ENCODE measurements at places on chromosomes 2 and 18.

GRCh38 chr18:76715012-76715610 is 107.2 kb upstream of the ZNF236 start:
- H3K4me3 ChIP-seq = no peak overlapping the region
- no peaks in the 10 kb centered on the region for H3K27me3 ChIP-seq
- H3K4me1 ChIP-seq = no peaks in the 10 kb centered on the region
- H3K27ac ChIP-seq = no peak overlapping the region
- no peaks in the 10 kb centered on the region for H3K36me3 ChIP-seq

DNA sequence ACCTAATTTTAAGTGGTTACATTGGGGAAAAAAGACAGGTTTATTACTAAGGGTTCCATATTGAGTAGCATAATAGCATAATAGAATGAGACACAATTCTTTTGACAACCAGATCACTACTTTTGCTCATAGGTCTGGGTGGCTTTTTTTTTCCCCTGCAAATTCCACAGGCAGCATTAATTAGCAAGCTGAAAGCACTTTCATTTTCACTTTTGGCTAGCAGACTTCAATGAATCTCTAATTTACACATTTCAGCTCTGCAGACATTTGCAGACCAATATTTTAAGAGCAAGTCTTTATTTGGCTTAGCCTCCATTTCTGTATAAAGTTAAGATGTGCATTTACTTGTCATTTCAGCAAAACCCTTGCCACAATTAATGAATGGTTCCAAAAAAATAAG is 185.5 kb downstream of the NOL4 start:
- peak; percentile 2 for DNase-seq
- H3K4me3 ChIP-seq = no peak overlapping the region
- no peaks in the 10 kb centered on the region for H3K27me3 ChIP-seq
- H3K36me3 ChIP-seq = no peaks in the 10 kb centered on the region
- no peaks in the 10 kb centered on the region for H3K4me1 ChIP-seq

- H3K36me3 ChIP-seq = no peaks in the 10 kb centered on the region
- no peak for DNase-seq
- no peak overlapping the region for H3K27ac ChIP-seq
- no peak overlapping the region for H3K4me3 ChIP-seq
- H3K27me3 ChIP-seq = no peaks in the 10 kb centered on the region
- no peaks in the 10 kb centered on the region for H3K4me1 ChIP-seq
Measured at GRCh38 chr18:10690366-10690765, 164.5 kb downstream of the NAPG start.

- peaks cover 4% of the 10 kb centered on the region for H3K4me1 ChIP-seq
- no peak overlapping the region for H3K27ac ChIP-seq
- no peaks in the 10 kb centered on the region for H3K36me3 ChIP-seq
- no peak overlapping the region for H3K4me3 ChIP-seq
- peak; percentile 60 for DNase-seq
Measured at GRCh38 chr2:12587729-12588522, 128.8 kb upstream of the TRIB2 start.

DNA sequence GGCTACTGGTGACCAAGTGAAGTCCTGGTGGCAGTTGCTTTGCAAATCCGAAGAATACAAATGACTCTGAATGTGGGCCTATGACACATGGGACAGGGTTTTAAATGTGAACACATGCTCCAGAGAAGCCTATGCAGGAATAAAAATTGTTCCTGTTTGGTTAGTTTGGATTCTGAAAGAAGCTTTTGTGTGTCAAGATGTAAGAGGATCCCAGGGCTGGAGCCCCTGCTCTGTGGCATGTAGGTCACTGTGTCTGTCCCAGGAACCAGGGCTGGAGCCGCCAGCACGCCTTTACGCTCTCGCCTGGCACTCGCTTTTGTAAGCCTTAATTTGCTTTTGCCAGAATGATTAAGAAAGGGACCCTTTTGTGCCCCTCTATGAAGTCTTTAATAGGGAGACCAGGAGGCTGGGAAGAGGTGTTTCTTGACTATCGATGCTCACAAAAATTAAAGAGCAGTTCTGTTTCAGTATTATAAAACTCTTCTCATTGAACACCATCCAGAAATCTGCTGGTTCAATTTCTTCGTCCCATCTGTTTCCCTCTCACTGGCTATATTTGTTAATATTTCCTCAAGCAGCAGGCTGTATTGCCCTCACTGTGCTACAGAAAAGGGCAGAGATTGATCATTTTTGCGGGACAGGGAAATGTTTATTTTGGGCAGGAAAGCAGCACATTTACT is 532.7 kb upstream of the POU3F3 start:
- no peak for DNase-seq
- no peak overlapping the region for H3K27ac ChIP-seq
- H3K4me1 ChIP-seq = no peaks in the 10 kb centered on the region
- H3K36me3 ChIP-seq = no peaks in the 10 kb centered on the region
- H3K27me3 ChIP-seq = peaks cover 10% of the 10 kb centered on the region

DNA sequence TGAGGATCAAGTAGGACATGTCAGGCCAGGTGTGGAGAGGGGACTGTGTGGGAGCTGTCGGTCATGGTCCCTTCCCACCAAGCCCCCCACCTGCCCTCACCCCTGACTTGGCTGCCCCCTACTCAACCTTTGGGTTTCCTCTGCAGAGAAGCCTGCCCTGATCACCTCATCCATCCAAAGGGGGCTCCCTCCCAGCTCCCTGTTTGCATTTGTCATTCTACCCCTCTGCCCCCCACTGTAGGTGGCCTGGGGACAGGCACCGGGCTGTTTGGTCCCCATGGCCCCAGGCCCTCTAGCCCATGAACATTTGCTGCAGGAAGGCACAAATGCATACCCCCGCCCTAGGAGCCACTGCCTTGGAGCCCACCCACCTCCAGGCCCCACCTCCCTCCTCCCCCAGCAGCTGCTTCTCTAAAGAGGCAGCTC is 115.0 kb downstream of the SMAD7 start:
- H3K36me3 ChIP-seq = peaks cover 2% of the 10 kb centered on the region
- H3K4me1 ChIP-seq = peaks cover 4% of the 10 kb centered on the region
- no peak overlapping the region for H3K4me3 ChIP-seq
- DNase-seq = no peak
- H3K27me3 ChIP-seq = no peaks in the 10 kb centered on the region

DNA sequence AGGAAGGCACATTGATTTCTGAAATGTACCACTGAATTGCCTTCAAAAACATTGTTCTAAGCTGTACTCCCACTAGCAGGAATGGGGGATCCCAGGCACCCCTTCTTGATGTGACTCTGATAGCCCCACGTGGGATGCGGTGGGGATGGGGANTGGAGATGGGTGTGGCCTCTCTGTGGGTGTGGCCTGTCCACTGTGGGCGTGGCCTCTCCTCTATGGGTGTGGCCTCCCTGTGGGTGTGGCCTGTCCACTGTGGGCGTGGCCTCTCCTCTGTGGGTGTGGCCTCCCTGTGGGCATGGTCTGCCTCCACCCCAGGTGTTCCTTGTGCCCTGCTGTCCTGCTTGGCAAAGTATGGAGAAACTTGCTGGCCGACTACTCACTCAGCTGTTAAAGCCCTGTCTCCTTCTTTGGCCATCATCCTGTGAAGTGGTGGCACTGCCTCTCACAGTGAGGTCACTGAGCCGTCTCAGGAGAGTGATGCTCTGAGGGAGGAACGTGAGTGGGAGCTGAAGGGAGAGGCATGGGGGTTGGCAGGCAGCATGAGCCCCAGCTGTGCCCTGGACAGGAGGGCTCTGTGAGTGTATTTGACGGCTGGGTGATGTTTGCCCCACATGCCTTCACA is 6.7 kb upstream of the PARD6G start:
- no peak for DNase-seq
- no peak overlapping the region for H3K27ac ChIP-seq
- H3K36me3 ChIP-seq = no peaks in the 10 kb centered on the region
- no peaks in the 10 kb centered on the region for H3K4me1 ChIP-seq

- H3K4me3 ChIP-seq = no peak overlapping the region
- DNase-seq = peak; percentile 22
- no peak overlapping the region for H3K27ac ChIP-seq
- no peaks in the 10 kb centered on the region for H3K27me3 ChIP-seq
- H3K36me3 ChIP-seq = no peaks in the 10 kb centered on the region
Measured at GRCh38 chr2:97868986-97869721, 126.6 kb downstream of the TMEM131 start.

GRCh38 chr18:13587477-13587876 is 138.9 kb downstream of the FAM210A start:
- peaks cover 15% of the 10 kb centered on the region for H3K4me1 ChIP-seq
- no peak for DNase-seq
- H3K36me3 ChIP-seq = no peaks in the 10 kb centered on the region
- no peaks in the 10 kb centered on the region for H3K27me3 ChIP-seq
- H3K4me3 ChIP-seq = no peak overlapping the region

GRCh38 chr2:168443818-168444217 is 12.3 kb upstream of the CERS6 start:
- peaks cover 5% of the 10 kb centered on the region for H3K4me1 ChIP-seq
- H3K27ac ChIP-seq = no peak overlapping the region
- no peak for DNase-seq
- H3K27me3 ChIP-seq = no peaks in the 10 kb centered on the region
- no peaks in the 10 kb centered on the region for H3K36me3 ChIP-seq

- no peaks in the 10 kb centered on the region for H3K27me3 ChIP-seq
- H3K4me3 ChIP-seq = no peak overlapping the region
- peak overlapping the region; percentile 4 for H3K27ac ChIP-seq
- no peak for DNase-seq
Measured at GRCh38 chr2:105777031-105777482, 32.3 kb downstream of the NCK2 start.

GRCh38 chr18:11672846-11673454 is 16.1 kb upstream of the GNAL start:
- peaks cover 23% of the 10 kb centered on the region for H3K27me3 ChIP-seq
- no peak for DNase-seq
- no peak overlapping the region for H3K4me3 ChIP-seq
- H3K4me1 ChIP-seq = no peaks in the 10 kb centered on the region
- no peak overlapping the region for H3K27ac ChIP-seq
- H3K36me3 ChIP-seq = no peaks in the 10 kb centered on the region

- H3K4me3 ChIP-seq = no peak overlapping the region
- no peaks in the 10 kb centered on the region for H3K27me3 ChIP-seq
- H3K36me3 ChIP-seq = no peaks in the 10 kb centered on the region
- H3K27ac ChIP-seq = no peak overlapping the region
Measured at GRCh38 chr2:73911548-73912208, 15.0 kb upstream of the DGUOK start.

GRCh38 chr2:197992482-197993133 is 188.2 kb downstream of the PLCL1 start:
- DNase-seq = no peak
- no peak overlapping the region for H3K4me3 ChIP-seq
- no peaks in the 10 kb centered on the region for H3K36me3 ChIP-seq
- no peak overlapping the region for H3K27ac ChIP-seq

DNA sequence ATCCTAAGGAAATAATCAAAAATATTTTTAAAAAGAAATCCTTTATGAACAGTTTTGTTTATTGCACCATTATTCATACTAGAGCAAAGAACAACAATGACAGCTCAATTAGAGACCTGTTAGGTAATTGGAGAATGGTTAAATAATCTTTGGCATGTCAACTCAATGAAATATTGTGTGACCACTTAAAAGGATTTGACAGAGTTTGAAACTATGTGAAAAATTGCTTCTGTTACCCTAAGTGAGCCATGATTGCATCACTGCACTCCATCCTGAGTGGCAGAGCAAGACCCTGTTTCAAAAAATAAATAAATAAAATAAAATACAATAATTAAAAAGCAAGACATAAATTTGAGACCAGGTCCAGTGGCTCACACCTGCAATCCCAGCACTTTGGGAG is 66.1 kb upstream of the ATP8B1 start:
- no peaks in the 10 kb centered on the region for H3K36me3 ChIP-seq
- peaks cover 2% of the 10 kb centered on the region for H3K27me3 ChIP-seq
- DNase-seq = no peak
- no peaks in the 10 kb centered on the region for H3K4me1 ChIP-seq
- no peak overlapping the region for H3K4me3 ChIP-seq
- H3K27ac ChIP-seq = no peak overlapping the region

DNA sequence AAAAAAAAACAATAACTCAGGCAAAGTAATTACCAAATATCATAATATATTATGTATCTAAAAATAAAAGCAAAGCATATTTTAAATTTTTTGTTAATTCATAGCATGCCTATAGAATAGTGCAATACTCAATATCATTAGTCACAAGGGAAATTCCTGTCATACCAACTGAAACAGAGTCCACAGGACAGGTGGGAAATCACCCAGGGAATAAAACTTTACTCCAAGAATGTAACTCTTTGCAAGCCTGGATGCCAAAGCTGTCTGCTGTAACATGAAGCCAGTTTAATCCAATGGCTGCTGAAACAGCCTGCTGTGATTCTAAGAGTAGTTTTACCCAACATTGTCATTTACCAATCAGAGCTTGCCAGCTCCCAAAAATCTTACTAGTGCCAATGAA is 40.0 kb upstream of the SULT1C3 start:
- H3K27ac ChIP-seq = no peak overlapping the region
- H3K4me1 ChIP-seq = no peaks in the 10 kb centered on the region

DNA sequence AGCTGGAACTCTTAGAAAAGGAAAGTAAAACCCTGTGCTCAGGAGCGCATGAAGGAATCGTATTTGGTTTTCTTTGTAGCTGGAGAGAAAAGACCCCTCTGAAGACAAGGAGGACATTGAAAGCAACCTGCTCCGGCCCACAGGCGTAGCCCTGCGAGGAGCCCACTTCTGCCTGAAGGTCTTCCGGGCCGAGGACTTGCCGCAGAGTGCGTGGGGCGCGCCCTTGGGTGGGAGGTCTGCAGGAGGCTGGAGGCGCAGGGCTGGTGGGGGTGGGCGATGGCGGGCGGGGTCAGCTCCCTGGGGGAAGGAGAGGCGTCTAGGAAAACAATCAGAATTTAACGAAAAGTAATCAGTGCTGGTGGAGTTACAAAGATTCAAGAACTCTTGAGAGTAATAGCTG is 72.8 kb downstream of the DYSF start:
- H3K4me1 ChIP-seq = no peaks in the 10 kb centered on the region
- no peak overlapping the region for H3K27ac ChIP-seq
- no peaks in the 10 kb centered on the region for H3K36me3 ChIP-seq
- no peak for DNase-seq
- no peak overlapping the region for H3K4me3 ChIP-seq
- H3K27me3 ChIP-seq = peaks cover 5% of the 10 kb centered on the region

GRCh38 chr18:22189449-22190166 is 20.2 kb downstream of the GATA6 start:
- no peak overlapping the region for H3K27ac ChIP-seq
- H3K4me3 ChIP-seq = no peak overlapping the region
- H3K27me3 ChIP-seq = peaks cover 3% of the 10 kb centered on the region
- H3K4me1 ChIP-seq = no peaks in the 10 kb centered on the region
- no peaks in the 10 kb centered on the region for H3K36me3 ChIP-seq

DNA sequence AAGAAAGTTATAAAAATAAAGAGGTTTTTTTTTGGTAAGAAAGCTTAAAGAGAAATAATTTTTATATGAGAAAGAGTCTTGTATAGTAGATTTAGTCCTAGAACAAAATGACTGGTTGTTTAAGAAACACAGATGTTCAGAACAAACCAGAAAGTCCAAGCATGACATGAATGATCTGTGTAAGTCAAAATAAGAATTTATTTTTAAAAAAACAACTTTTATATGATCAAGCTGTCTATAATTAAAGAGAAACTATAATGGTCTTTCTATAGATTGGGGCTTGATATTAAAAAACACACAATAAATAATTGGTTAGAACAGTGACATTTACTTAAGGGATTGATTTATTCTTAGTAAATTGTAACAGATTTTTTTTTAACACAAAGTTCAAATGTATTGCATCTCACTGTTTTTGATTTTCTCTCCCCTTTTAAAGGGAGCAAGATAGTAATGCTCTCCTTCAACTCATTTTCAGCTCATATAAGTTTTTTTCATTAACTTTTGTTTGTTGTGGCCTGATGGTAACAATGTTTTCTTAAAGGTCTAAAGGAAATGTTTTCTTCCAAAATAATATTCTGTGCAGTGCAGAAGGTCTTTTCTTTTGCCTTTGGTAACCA is 1256.8 kb downstream of the LRP1B start:
- H3K36me3 ChIP-seq = no peaks in the 10 kb centered on the region
- DNase-seq = no peak
- no peaks in the 10 kb centered on the region for H3K4me1 ChIP-seq
- no peak overlapping the region for H3K4me3 ChIP-seq
- H3K27ac ChIP-seq = no peak overlapping the region
